ENCODE measurements at places on chromosomes 3 and 15.

- DNase-seq = no peak
Observed at GRCh38 chr3:24945563-24945962, 450.9 kb upstream of the THRB start.

- DNase-seq = no peak
Observed at GRCh38 chr15:43100971-43101370, 4.9 kb downstream of the UBR1 start.

- DNase-seq = no peak
Observed at GRCh38 chr3:59608356-59608755, 558.5 kb upstream of the CFAP20DC start.

GRCh38 chr15:70867911-70868467, 14.0 kb upstream of the LARP6 start:
- DNase-seq = no peak

GRCh38 chr3:76051145-76051544, 265.8 kb upstream of the ZNF717 start:
- no peak for DNase-seq

GRCh38 chr3:8460815-8461456, 40.7 kb upstream of the LMCD1 start:
- DNase-seq = no peak

- DNase-seq = no peak
Observed at GRCh38 chr3:106745344-106746168, 631.7 kb upstream of the CCDC54 start.

- DNase-seq = no peak
Observed at GRCh38 chr15:99053380-99054024, 45.9 kb upstream of the PGPEP1L start.

GRCh38 chr3:119894195-119894594, 112.3 kb downstream of the NR1I2 start:
- no peak for DNase-seq

DNA sequence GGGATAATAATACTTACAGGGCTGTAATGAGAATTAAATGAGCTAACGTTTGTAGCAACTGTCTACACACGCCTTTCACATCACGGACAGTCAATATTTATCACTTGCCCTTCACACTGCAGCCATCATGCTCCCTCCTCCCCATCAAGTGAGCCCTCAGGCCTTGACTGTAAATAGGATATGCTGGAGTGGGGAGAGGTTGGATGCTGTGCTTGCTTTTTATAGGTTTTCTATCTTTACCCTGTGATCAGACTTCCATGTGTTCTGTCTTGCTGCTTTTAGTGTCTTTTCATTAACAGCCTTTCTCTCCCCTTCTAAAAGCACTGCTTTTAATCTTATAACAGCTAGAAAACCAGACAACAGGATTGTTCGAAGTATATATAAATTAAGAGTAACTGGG, 12.8 kb upstream of the MAGEF1 start:
- no peak for DNase-seq
